Activated T-cell treated with anti-CD3 and anti-CD28 coated beads, Interleukin-2, amount 50 U/mL, for 24 hours (primary cell): ENCODE measurements at places on chromosomes 4 and X.

DNA sequence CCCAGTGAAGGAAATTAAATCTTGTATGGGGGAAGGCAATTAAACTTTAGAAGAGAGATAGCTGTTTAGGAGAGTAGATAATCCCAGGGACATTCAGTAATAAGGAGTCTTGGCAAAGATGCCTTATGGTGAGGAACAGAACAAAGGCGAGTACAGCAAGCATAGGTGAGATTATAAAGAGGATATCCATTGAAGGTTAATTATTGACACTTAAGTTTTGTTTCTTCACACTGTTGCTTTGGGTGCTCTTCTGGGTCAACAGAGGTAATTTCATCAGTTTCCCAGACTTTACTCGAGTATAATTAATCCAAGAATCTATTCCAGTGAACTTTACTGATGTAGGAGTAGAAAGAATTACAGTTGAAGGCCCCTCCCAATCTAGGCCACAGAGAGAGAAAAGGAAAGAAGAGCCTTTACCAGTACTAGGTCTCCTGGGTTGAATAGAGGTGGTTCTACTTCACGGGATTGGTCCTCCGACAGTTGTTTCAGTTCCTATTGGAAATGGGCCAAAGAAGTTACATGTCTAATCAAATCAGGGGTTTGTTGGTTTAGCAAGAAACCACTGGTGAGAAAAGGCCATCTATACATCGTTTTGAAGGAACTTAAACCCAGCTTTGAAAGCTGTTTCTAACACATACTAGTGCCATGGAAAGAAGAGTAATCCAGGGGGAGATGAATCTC lies 27.2 kb downstream of the EPGN start:
- DNase-seq = no peak

GRCh38 chr4:147958489-147959065 lies 226.7 kb downstream of the ARHGAP10 start:
- DNase-seq = no peak

GRCh38 chr4:172095161-172095560 lies 282.0 kb downstream of the GALNTL6 start:
- DNase-seq = no peak

DNA sequence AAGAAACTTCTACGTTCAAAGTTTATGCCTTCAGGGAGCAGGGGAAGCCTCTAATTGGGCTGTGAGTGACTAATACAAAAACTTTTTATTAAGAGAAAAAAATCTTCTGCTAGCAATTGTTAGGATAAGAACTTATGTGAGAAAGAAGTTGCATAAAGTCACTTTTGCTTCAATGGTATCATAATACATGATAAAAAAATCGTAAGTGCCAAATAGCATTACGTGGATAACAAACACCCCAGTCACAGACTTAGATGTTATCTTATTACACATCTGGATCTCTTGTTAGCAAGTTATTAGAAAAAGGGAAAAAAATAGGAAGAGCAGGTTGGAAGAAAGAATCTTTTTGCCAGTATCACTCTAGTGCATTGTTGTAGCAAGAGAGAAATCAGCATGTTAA lies 4.2 kb upstream of the NDST4 start:
- no peak for DNase-seq

GRCh38 chr4:151143162-151143561 lies 43.7 kb downstream of the RPS3A start:
- DNase-seq = no peak

- no peak for DNase-seq
Observed at GRCh38 chr4:62914758-62915157, 1494.5 kb downstream of the TECRL start.

DNA sequence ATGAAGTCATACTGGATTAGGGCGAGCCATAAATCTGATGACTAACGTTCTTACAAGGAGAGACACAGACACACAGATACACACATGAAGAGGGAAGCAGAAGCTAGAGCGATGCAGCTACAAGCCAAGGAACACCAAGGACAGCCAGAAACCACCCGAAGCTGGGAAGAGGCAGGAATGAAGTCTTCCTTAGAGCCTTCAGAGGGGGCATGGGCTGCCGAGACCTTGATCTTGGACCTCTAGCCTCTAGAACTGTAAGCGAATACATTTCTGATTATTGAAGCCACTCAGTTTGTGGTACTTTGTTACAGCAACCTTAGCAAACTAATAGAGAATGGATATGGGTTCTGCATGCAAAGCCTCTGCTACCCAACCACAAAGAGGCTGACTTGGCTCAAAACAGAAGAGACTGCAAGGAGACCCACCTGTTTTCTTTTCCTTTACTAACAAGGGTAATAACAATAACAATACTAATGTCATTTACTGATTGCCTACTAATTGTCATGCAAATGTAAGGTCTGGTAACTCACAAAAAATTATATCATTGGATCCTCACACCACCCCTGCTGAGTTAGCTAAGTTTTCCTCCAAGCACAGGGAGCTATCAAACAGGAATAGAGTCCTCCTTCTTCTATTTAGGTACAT lies 10.1 kb upstream of the LDB2 start:
- DNase-seq = no peak

DNA sequence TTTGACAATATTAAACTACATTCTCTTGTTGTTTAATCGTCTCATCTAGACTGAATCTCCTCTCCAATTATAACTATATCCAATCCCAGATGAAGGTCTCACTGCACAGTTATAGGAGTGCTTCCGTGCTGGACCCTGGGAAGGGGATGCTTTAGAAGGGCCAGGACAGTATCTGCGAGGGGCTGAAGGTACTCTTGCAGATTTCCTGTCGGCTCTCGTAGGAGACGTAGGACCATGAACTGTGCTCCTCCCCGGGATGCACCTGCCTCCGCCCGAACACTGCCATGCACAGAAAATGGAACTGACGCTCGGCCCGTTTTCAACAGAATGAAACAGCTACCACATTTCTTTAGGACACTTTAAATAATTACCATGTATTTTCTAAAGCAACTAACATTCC lies 39.4 kb downstream of the FAT1 start:
- DNase-seq = no peak

- no peak for DNase-seq
Observed at GRCh38 chrX:68695206-68695845, 47.9 kb downstream of the STARD8 start.

- no peak for DNase-seq
Observed at GRCh38 chrX:13598877-13599276, 29.5 kb downstream of the EGFL6 start.

GRCh38 chr4:6337331-6337935 lies 67.8 kb downstream of the WFS1 start:
- no peak for DNase-seq

DNA sequence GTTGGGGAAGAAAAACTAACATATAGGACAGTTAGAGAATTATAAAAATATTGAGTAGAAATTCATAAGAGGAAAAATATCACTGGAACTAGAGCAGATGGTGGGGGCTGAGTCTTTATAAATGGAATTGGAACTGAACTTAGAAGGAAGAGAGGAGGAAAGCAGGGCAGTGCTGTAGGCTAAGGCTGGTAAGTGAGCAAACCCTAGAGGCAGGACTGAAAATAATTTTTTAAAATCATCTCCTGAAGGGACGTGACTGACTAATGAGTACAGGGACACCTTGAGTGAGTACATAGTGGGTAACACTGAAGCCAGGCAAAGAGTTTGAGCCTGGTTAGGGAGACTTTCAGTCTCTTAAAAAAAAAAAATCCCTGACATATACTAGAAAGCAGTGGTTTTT lies 63.3 kb downstream of the GALNT7 start:
- no peak for DNase-seq

DNA sequence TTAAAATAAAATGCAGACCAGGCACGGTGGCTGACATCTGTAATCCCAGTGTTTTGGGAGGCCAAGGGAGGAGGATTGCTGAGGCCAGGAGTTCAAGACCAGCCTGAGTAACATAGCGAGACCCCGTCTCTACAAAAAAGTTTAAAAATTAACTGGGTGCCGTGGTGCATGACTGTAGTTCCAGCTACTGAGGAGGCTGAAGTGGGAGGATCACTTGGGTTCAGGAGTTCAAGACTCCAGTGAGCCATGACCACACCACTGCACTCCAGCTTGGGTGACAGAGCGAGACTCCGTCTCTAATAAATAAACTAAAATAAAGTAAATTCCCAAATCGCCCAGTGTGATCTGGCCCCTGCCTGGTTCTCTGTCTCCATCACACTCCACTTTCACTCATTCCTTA lies 43.7 kb downstream of the TENM3 start:
- no peak for DNase-seq

GRCh38 chrX:17769701-17770269 lies 32.5 kb downstream of the SCML1 start:
- no peak for DNase-seq

- DNase-seq = no peak
Observed at GRCh38 chrX:111687305-111687704, 6.3 kb downstream of the ALG13 start.

- no peak for DNase-seq
Observed at GRCh38 chr4:84503495-84504437, 4.7 kb upstream of the NKX6-1 start.

DNA sequence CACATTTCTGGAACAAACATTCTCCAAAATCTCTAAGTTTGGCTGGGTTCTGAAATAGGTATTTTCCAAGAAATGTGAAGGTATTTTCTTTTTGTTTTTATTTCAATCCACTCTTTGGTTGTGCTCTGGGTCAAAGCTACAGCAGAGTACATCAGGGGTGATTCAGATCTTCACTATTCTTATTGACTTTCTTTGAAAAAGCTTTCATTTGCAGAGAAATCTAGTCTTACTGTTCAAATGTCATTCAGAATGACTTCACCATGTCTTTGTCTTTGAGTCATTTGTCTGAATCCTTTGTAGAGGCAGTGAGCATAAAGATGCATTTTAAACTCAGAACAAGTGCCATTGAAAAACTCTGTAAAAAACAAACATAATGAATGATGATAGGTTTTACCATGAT lies 547.2 kb upstream of the ADGRL3 start:
- no peak for DNase-seq

- DNase-seq = no peak
Observed at GRCh38 chrX:53125506-53125905, 31.6 kb downstream of the KANTR start.

DNA sequence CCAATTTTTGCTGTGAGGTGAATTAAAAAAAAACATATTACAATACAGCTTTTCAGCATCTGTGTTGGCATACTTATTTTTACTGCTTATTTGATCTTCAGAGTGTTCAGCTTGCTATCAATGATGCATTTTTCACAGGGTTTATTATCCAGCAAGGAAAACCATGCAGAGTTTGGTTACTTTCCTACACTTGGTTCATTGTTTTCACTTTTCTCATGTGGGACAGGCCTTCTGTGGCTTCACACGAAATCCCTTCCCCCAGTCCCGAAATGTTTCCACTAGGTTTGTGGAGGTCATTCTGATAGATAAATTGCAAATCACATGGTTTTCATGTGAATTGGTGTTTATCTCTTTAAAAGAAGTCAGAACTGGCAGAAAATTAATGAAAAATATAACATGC lies 205.8 kb downstream of the SPCS3 start:
- no peak for DNase-seq

GRCh38 chrX:153379508-153379907 lies 21.6 kb downstream of the PNMA6E start:
- DNase-seq = no peak

GRCh38 chrX:16096141-16096540 lies 27.2 kb upstream of the GRPR start:
- DNase-seq = no peak

DNA sequence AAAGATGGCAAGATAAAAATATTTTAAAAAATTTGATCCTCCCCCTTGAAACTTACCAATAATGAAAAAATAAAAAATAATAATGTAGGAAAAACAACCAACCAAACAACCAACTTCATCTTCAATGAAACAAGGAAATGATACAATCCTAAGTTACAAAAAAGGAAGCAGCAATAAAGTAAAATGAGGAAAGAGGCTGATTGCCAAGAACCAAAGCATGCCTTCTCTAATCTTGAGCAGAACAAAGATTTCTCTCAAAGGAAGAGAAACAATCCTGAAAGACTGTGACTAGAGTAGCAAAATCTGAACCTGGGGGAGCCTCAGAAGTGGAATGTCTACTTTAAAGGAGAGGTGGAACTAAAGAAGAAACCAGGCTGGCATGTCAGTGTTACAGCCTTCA lies 10.9 kb upstream of the WDFY3 start:
- DNase-seq = no peak

DNA sequence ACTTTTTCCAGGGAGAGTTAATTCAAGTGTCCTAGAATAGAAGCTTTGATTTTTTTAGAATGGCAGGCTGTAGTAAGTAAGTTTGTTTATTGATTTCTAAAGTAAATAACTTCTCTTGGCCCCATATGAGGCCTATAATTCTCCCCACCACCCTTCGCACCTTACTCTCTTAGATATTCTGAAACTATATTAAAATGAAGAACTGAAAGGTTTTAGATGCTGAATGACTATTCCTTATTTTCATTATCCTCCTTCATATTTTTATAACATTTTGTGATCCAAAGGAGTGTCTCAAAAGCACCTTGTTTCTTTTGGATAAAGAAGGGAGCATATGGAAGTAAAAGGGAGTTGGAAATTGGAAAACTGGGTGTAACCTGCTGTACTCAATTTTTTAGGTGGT lies 70.3 kb downstream of the IRS4 start:
- DNase-seq = no peak

- DNase-seq = no peak
Observed at GRCh38 chrX:53768451-53768850, 81.9 kb upstream of the HUWE1 start.

- peak; percentile 84 for DNase-seq
Observed at GRCh38 chr4:145482209-145483037, 770 bp downstream of the SMAD1 start.

DNA sequence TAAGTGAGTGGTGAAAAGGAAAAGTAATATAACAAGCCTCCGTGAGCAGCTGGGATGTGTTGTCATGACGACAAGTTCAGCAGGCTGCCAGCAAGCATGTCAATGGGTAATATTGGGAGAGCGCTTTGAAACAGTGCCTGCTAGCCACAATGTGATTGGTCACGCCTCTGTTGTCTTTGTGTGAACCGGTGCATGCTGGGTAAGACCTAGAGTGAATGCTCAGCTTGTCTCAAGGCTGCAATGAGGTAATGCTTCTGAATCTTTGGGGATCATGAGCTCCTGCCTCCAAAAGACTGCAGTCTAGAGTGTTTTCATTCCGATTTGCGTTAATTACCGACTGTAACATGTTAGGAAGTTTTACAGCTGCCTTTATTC lies 54.9 kb downstream of the STOX2 start:
- no peak for DNase-seq

- no peak for DNase-seq
Observed at GRCh38 chr4:78432896-78433295, 118.7 kb upstream of the ANXA3 start.

DNA sequence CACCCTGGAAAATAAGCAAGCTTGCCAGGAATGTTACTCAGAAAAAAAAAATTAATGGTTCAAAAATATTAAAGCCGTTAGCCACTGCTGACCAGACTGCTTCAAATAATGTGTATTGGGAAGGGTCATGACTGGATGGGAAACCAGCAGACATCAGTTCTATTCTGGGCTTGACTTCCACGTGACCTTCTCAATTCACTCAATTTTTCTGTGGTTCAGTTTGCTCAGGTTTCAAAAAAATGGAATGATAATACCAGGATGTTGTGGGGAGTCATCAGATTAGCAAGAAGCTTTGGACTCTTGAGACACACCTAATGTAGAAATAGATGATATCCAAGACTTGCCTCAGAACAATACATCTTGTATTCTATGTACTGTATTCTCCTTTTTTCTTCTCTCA lies 541.9 kb upstream of the BOD1L1 start:
- DNase-seq = no peak

- DNase-seq = no peak
Observed at GRCh38 chr4:126058596-126058995, 743.8 kb downstream of the FAT4 start.
